Activated CD8-positive, alpha-beta memory T cell treated with anti-CD3 and anti-CD28 coated beads for 48 hours (primary cell): ENCODE measurements at places on chromosomes 5 and 9.

DNA sequence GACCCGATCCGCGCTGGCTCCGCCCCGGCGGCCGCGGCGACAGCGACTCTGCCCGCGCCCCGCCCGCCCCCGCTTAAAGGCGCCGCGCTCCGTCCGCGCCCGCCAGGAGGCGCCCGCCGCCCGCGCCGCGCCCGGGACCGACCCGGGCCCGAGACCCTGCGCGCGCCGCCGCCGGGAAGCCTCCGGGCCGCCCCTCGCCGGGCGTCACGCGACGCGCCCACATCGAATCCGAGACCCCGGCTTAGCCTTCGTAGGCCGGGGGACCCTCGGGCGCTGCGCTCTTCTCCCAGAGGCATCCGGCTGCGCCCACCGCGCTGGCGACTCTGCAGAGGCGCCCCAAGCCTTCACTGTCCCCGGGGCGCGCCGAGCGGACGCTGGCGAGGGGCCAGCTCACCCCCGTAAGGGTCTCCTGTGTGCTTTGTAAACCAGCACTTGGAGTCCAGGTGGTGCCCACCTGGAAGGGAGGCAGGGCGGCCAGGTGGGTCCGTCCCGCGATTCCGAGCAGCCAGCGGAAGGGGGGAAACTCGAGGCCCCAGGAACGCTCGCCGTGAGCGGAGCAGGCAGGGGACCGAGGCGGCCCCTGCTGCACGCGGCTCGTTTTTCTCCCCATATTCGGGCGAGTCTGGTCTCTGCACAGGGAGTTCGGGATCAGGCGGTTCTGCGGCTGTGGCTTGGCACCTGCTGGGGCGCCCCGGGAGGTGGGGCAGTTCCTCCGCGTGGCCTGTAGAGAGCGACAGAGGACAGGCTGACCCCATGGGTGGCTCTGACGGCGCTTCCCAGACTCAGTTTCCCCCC, 423 bp upstream of the ABCA2 start:
- no peak for DNase-seq

- DNase-seq, result no peak
Observed at GRCh38 chr9:123642291-123643278, 286.6 kb downstream of the CRB2 start.

DNA sequence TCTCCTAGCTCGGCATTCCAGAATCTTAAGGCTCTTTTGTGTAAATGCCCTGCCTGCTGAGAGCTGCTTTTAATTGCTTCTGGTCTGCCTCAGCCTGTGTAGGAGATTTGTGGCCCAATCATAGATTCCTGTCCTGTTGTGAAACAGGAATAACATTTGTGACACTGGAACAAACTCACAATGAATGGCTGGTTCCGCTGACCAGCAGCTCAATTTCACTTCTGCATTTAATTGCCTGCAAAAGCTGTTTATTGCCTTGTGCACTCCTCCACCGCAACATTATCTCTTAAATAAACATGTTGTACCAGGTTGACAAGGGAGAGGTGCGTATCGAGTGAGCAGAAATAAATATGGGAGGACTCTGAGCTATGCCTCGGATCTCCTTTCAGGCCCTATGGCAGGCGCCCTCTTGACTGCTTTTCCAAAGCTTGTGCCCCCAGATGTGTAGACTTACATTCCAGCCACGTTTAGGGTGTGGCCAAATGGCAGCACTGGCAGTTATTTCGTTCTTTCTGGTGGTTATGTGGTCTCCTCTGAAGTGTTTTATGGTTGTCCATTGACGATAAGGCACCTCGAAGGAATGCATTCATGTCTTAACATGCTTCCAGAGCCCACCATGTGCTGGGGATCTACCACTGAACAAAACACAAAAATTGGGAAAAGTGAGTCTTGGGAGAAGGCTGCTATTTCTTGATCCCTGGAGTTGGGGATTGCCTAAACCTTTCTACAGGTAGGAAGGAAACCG, 58.1 kb downstream of the DMRT1 start:
- DNase-seq, result no peak

GRCh38 chr5:125778791-125779190, 644.4 kb upstream of the GRAMD2B start:
- DNase-seq, result no peak

DNA sequence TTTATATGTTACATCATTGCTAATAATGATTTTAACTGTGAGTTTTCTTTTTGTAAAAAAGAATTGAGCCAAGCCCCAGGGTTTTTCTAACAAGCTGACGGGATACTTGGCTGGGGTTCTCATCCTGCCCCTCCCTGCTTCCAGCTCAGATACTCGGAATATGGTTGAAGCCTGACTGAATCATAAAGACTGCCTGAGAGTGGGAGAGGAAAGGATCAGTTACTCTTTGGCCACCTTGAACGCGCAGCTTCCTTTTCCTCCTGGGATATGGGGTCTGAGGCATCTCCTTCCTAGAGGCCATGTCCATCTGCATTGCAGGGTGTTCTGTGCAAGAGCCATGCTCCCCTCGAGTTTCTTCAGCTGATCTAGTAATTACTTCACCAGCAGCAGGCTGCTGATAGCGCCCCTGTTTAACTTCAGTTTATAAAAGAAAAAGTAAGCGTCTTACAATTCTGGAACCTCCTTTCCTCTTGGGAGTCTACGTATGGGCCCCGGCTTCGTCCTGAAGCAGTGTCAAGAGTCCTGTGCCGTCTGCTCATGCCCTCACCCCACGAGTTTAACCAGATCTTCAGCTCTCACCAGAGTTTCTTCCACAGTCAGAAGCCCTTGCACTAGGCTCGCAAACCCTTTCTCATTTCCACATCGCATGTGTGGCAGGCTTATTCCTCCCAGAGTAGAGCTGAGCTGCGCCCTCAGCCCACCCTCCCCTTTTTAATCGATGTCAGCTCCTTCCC, 130.0 kb downstream of the MVB12B start:
- DNase-seq, result no peak

- DNase-seq, result no peak
Observed at GRCh38 chr9:127598839-127599549, 13.1 kb upstream of the STXBP1 start.

DNA sequence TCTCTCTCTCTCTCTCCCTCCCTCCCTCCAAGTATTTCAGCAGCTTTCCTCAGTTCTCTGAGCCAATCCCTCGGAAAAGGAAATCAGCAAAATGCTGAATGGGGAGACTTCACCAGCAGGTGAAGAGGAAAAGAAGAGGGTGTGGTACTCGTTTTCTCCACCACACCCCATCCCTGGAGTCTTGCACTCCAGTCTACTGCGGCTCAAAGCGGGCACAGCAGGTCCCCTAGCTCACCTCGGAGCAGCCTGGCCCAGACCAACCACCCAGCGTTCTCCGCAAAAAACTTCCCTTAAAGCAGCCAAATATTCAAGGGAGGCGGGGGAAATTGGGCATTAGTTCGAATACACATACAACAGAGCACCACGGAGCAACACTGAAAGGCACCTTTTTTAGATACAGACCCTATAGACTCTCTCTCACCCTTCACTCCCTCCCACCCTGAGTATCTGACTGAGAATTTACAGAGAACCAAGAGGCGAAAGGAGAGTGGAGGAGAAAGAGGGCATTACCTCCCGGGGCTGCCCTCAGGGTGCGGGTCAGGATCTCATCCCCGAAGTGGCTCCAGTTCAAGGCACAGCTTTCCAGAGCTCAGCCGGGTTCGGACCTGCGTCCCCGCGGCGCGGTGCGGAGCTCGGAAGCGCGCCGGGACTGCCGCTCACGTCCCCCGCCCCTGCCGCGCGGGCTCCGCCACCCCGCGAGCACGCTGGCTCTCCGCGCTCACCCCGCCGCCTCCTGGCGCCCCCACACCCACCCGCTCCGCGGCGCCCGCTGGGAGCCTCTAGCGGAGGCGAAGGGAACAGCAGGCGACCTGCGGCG, 1638.5 kb upstream of the C9orf72 start:
- DNase-seq, result no peak

GRCh38 chr5:32312595-32313332, at the start of gene MTMR12:
MTMR12 (minus strand) TSS chr5:32312939; CDS start chr5:32312838, 101 bp downstream.
- DNase-seq, result peak; percentile 98

GRCh38 chr9:132804576-132805295, 73.3 kb downstream of the AK8 start:
- DNase-seq, result no peak

GRCh38 chr5:14727428-14727865, 62.9 kb downstream of the OTULIN start:
- DNase-seq, result peak; percentile 42

- DNase-seq, result no peak
Observed at GRCh38 chr5:133314086-133314485, 262.3 kb downstream of the HSPA4 start.

DNA sequence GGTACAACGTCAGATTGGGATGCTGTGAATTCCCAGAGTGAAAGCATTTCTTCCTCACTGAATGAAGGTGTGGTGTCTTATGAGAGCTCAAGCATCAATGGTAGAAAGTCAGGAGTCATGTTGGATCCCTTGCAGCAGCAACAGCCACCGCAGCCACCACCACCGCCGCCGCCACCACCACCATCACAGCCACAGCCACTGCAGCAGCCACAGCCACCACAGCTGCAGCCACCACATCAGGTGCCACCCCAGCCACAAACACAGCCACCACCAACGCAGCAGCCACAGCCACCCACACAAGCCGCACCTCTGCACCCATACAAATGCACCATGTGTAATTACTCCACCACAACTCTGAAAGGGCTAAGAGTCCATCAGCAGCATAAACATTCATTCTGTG, 62.4 kb downstream of the ZNF462 start:
- DNase-seq, result no peak

DNA sequence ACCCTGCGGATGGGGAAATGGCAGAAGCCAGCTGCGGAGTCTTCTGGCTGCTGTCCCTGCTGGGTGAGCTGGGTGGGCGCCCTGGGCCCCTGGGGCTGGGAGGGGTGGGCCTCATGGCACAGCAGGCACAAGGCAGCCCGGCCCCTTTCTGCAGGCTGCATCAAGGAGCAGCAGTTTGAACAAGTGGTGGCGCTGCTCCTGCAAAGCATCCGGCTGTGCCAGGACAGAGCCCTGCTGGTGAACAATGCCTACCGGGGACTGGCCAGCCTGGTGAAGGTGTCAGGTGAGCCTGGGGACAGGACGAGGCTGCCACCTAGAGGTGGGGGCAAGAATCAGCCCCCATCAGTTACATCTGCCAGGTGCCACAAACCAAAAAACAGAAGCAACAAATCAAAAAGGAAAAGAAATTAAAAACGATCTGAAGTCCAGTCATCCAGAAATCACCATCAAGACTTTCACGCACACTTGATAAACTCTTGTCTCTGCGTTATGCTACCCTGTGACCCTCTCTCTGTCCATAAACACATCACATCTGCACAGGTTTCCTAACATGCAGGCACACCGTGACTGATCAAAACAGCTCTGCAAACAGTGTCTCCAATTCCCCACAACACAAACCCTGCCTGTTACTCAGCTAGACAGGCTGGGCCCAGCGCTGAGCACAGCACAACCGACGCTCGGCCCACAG, 13.9 kb downstream of the REXO4 start:
- DNase-seq, result peak; percentile 32

DNA sequence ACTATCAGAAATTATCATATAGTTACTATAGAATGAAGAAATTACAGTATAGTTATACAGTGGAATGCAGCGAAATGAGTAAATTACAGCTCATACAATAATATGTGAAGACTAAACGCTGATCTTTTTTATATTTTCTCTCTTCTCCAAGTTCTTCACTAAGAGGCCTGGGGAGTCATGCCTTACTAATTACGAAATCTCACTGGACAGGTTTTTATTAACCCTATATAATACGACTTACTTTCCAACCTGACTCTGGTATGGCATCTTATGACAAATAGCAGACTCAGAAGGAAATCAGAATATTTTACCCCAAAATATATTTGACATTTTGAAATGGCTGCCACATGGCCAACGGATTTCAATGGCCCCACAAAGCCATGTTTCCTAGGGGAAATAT, 9.1 kb downstream of the CARNMT1 start:
- no peak for DNase-seq

- DNase-seq, result no peak
Observed at GRCh38 chr5:162256711-162257110, 189.1 kb downstream of the GABRG2 start.

GRCh38 chr9:98416294-98417248, 161.1 kb upstream of the TBC1D2 start:
- DNase-seq, result no peak

GRCh38 chr5:11407556-11408145, 496.6 kb downstream of the CTNND2 start:
- DNase-seq, result no peak

- DNase-seq, result no peak
Observed at GRCh38 chr5:116699332-116699731, 124.7 kb upstream of the SEMA6A start.

DNA sequence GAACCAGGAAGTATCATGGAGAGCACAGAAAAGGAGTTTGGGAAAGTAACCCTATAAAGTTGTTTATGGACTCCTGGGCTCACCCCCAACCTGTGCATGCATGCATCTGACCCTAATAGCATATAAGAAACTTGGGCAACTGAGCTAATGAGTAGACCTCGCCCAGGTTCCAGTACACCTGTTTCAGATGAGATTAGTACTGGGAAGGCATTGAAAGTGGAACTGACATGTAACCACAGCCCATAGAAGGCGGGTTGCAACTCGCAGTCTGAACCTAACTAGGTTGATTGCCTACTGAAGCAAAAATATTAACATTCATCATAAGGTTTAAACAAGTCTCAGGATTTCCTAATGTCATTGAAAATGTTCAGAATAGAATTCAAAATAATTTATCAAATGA, 87.0 kb downstream of the WNK2 start:
- no peak for DNase-seq

DNA sequence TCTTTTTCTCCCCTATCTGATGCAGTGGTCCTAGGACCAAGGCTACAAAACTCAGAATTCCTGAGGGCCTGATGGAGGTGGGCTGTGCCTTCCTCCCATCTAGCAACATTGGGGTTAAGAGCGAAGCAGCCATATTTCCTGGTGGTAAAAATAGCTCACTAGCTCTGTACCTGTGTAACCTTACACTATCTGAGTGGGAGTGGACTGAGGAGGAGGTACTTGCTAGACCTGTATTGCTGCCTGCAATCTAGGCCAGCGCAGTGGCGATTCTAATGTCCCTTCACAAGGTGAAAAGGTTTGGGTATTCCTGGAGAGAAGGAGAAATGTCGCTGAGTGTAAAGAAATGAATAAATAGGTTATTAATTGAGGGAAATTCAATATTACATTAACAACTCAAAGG, 80.2 kb upstream of the LIFR start:
- no peak for DNase-seq

DNA sequence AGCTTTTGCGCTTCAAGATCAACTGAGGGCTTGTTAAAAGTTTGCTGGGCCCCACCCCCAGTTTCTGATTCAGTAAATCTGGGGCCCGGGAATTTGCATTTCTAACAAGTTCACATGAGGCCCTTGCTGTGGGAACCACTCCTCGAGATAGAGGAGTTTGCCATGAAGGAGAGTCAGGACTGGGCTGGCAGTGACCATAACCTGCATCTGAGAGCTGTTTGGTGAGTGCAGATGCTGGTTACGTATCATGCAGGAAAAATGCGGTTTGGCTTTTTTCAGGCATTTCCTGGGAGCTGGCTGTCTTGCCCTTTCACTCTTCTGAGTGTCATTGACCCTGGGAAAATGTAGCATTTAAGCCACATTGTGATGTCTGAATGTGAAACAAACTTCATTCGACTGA, 9.4 kb upstream of the ANGPTL2 start:
- no peak for DNase-seq

DNA sequence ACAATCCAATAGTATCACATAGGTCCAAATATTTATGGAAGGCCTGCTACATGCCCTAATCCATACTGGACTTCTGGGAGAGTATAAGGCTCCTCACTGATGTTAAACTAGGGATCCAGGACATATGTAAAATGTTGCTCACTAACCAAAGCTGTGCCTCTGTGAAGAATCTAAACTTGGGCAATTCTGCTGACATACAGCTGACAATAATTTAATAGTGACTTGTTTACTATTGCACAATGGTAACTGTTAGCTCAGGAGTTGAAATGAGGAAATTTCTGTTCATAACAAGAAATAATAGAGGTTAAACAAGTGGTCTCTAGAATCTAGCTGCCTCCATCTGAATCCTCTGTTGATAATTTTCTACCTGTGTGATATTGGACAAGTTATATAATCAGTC, 14.9 kb upstream of the CTXN3 start:
- DNase-seq, result no peak
